Thoracic aorta (tissue), 2 donors: ENCODE measurements at places on chromosomes 7 and 10.

DNA sequence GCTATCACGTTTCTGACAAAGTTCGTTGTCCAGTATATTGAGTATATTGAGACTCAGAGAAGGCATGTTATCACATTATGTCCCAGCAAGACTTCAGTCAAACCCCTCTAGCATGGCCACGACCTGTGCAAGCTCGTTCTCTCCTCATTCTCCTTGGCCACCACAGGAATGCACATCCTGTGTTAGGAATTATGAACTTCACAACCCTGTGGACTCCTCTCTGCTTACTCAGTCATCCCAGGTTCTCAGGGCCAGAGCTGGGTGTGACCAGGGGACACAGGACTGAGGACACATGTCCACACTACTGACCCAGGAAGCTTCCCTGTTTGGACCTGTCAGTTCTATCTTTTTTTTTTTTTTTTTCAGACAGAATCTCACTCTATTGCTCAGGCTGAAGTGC, 4.4 kb downstream of the SH2D4B start:
- H3K36me3 ChIP-seq, result no peaks in the 10 kb centered on the region
- no peak for DNase-seq

DNA sequence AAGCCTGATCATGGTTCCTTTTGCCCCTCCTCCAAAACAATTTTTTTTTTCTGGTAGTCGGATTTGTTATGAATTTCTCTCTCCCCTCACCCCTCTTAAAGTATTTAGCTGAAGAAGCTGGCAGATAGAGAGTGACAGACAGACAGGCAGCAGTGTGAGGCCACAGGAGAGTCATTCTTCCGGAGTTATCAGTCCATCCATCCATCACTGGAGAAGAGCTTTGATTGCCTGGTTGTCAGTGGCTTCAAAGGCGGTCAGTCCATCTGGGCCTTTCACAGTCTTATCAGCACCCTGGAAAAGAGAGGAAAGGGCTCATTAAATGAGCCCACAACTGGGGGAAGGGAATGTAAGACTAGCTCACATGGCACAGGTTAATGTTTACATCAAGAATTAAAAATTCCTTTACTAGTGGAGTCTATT, 47.4 kb downstream of the MTPN start:
- peaks cover 6% of the 10 kb centered on the region for H3K36me3 ChIP-seq
- no peak for DNase-seq
- H3K27ac ChIP-seq, result no peak overlapping the region
- H3K4me3 ChIP-seq, result no peak overlapping the region
- no peaks in the 10 kb centered on the region for H3K27me3 ChIP-seq

- no peak overlapping the region for H3K27ac ChIP-seq
- H3K4me3 ChIP-seq, result no peak overlapping the region
- H3K4me1 ChIP-seq, result peaks cover 9% of the 10 kb centered on the region
- H3K36me3 ChIP-seq, result no peaks in the 10 kb centered on the region
- no peak for DNase-seq
Measured at GRCh38 chr7:129970816-129971215, 18.1 kb upstream of the UBE2H start.

DNA sequence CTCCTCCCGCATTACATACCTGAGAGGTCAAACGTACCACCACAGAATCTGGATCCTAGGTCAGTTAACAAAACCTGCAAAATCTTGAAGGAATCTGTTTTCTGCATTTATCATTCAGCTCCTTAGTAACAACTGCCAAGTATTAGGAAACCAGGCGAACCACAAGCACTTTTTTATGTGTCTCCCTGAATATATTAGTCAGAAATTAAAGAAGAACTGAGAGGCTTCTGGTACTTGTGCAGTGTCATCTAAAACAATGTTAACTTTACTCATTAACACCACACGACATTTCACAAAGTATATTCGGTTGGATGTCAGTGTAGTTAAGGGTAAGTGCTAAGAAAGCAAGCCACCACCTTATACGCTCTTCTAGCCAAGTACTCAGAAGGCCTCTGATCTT, 2.5 kb downstream of the CCDC6 start:
- peak overlapping the region; percentile 95 for H3K27ac ChIP-seq
- no peaks in the 10 kb centered on the region for H3K27me3 ChIP-seq
- no peaks in the 10 kb centered on the region for H3K36me3 ChIP-seq

DNA sequence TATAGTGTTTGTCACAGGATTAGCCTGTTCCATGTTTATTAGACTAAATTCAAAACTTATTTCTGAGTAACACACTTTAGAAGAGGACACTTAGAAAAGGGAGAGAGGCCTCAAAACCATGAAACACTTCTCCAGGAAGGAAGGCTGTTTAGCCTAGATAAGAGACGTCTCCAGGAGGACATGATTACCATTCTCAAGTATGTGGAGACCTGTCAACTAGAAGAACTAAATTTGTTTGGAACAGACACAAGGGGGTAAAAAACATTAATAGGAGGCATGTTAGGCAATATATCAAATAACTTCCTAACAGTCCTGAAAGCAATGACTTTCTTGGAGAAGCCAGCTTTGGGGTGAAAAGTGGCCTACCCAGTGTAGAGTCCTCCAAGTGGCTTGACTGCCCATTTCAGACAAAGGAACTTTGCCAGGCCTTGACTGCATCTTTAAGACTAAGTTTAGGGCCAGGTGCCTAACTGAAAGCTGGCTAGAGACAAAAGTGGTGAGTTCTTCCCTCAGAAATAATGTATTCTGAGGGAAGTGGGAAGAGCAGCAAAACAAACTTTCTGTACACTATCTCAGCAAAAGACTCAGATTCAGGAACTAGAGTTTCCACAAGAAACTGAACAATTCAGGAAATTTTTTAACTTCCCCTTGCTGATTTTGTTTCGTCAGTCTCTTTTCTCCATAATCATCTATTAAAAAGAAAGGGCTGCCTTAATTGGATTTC, 11.8 kb downstream of the NCOA4 start:
- no peak overlapping the region for H3K27ac ChIP-seq
- H3K36me3 ChIP-seq, result peaks cover 11% of the 10 kb centered on the region

DNA sequence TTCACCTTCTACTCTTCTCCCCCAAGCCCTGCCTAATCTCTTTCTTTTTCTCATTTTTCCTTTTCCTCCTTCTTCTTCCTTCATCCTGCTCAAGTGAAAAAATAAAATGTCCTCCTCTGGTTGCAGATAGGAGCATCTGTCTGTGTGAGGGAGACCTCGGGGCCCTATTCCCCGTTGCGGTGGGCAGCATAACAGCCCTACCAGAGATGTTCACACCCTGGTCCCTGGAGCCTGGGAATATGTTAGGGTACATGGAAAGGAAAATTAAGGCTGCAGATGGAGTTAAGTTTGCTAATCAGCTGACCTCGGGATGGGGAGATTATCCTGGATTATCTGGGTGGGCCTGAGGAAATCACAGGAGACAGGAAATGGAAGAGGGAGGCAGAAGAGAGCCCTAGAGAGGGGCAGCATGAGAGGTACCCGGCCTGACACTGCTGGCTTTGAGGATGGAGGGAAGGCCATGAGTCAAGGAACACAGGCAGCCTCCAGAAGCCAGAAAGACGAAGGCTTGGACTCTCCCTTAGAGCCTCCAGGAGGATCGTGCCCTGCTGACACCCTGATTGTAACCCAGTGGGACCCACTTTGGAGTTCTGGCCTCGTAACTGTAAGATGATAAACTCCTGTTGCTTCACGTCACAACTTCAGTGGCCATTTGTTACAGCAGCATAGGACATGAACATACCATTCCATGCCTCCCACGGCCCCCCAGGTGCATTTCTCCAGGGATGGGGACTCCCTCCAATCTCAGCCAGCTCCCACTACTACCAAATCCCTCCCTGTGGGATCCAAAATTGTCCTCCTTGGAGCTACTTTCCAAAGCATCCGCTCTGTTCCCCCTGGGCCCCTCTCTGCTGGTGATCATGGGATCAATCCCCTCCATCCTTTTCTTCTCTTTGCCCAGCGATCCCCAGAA, 39.0 kb upstream of the ZMIZ1 start:
- no peak overlapping the region for H3K27ac ChIP-seq
- H3K4me1 ChIP-seq, result no peaks in the 10 kb centered on the region
- no peaks in the 10 kb centered on the region for H3K27me3 ChIP-seq
- H3K36me3 ChIP-seq, result no peaks in the 10 kb centered on the region
- no peak overlapping the region for H3K4me3 ChIP-seq

DNA sequence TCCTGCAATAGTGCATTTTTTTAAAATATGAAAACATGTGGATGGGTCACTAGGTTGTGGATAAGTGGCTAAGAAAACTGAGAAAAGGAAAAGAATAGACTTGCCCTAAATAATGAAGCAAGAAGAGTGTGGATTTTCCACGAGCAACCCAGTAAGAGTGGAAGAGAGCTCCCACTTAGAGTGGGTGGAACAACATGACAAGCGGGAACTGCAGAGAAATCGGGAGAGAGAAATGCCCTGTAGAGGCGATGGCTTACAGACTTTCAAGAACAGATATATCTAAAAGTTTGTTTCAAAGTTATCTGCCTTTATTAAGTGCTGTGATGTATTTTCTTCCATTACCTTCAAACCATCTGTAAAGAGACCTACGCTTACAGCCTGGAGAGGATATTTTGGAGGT, 26.1 kb upstream of the NRG3 start:
- no peaks in the 10 kb centered on the region for H3K27me3 ChIP-seq
- no peak overlapping the region for H3K27ac ChIP-seq
- no peak for DNase-seq
- H3K4me3 ChIP-seq, result no peak overlapping the region
- no peaks in the 10 kb centered on the region for H3K4me1 ChIP-seq
- no peaks in the 10 kb centered on the region for H3K36me3 ChIP-seq

DNA sequence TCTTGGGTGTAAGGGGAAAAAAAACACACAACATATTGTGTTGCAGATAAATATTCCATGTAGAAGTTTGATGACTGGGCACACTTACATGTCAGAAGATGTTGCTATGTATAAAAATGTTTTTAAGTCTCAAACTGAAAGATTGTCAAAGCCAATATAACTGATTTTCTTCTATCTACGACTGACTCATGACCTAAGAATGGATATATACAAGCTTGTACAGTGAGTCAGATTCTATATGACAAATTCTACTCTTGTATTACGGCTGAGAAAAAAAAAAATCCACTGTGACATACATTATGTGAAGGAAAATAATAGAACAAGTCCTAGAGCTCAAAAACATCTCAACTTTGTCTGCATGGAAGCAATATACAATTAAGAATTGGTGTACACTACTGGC, 343.0 kb upstream of the PCDH15 start:
- no peaks in the 10 kb centered on the region for H3K27me3 ChIP-seq
- no peaks in the 10 kb centered on the region for H3K4me1 ChIP-seq
- H3K4me3 ChIP-seq, result no peak overlapping the region
- DNase-seq, result no peak
- H3K27ac ChIP-seq, result no peak overlapping the region

DNA sequence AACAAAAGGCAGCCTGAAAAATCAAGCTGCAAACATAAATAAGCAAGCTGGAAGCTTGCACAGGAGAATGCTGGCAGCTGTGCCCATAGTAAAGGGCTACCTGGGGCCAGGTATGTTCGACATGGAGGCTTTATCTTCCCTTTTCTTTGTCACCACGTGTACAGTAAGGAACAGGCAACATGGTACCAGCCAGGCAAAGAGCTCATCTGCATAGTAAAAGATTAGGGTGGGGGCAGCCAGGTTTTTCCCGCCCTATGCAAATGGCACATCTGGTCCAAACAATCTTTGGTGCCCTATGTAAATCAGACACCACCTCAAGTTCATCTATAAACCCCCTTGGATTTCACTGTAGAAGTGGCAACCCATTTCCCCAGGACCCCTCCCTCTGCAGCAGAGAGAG, 625.1 kb downstream of the TYW1 start:
- H3K4me3 ChIP-seq, result no peak overlapping the region
- H3K36me3 ChIP-seq, result no peaks in the 10 kb centered on the region
- no peaks in the 10 kb centered on the region for H3K4me1 ChIP-seq
- H3K27me3 ChIP-seq, result no peaks in the 10 kb centered on the region
- no peak overlapping the region for H3K27ac ChIP-seq

- H3K27me3 ChIP-seq, result no peaks in the 10 kb centered on the region
- H3K27ac ChIP-seq, result no peak overlapping the region
- no peaks in the 10 kb centered on the region for H3K4me1 ChIP-seq
- DNase-seq, result no peak
Measured at GRCh38 chr10:70523057-70523456, 44.5 kb downstream of the PALD1 start.

DNA sequence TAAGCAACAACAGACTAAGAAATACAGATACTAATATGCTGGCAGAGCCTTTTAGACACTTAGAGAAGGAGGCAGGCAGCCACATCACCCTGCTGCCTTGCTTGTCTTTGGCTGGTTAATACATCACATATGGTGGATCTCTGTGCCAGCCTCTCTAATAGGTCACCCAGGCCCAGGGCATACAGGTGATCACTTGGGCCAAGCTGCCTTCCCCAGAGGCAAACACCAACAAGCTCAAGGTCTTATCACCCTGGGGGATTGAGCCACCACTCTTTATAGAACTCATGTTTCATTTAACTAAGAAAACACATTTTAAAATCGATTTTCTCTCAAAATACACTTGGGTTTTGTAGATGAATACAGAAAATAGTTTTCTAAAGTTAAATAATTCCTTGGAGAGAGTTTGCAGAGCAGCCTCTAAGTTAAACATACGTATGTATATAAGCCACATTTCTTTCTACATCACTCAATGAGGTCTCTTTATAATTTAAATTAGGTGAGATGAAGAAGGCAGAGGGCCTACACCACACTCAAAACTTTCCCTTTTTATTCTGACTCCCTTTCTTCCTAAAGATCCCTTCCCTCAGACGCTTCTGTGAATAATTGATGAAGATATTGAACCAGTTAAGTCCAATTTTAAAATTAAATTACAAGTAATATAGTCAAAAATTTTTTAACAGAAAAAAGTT, 556.8 kb upstream of the GHITM start:
- H3K27ac ChIP-seq, result no peak overlapping the region
- H3K36me3 ChIP-seq, result no peaks in the 10 kb centered on the region
- H3K4me3 ChIP-seq, result no peak overlapping the region
- H3K4me1 ChIP-seq, result no peaks in the 10 kb centered on the region
- no peak for DNase-seq

- no peak within 1 kb of the TSS for H3K4me3 ChIP-seq
- no peak for DNase-seq
- no peaks in the 10 kb centered on the region for H3K36me3 ChIP-seq
- H3K4me1 ChIP-seq, result peaks cover 5% of the 10 kb centered on the region
Measured at GRCh38 chr7:38977685-38978084, at the start of gene POU6F2. Gene POU6F2, plus strand, starts transcription at chr7:38977909. Its CDS starts 45 bp downstream, at chr7:38977954.

- no peaks in the 10 kb centered on the region for H3K4me1 ChIP-seq
- H3K27ac ChIP-seq, result peak overlapping the region; percentile 65
- DNase-seq, result no peak
- peak overlapping the region; percentile 34 for H3K4me3 ChIP-seq
Measured at GRCh38 chr7:12888717-12889116, 201.3 kb downstream of the ARL4A start.

DNA sequence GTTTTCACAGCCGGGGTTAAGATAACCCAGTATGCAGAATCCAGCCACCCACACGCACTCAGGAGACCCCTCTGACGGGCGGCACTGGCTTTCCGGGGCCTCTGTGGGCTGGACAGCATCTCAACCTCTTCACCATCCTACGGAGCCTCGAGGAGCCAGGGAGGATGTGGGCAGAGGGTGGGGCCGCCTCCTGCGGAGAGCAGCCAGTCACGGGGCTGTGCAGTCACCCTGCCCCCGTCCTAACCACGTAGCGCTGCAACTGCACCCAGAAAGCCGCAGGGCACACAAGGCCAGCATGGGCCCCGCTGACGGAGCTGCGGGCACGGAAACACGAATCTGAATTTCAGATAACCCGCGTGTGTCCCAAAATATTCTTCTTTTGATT, 270.3 kb downstream of the ELFN1 start:
- no peak overlapping the region for H3K27ac ChIP-seq
- H3K36me3 ChIP-seq, result no peaks in the 10 kb centered on the region
- H3K4me1 ChIP-seq, result no peaks in the 10 kb centered on the region
- H3K4me3 ChIP-seq, result peak overlapping the region; percentile 59

GRCh38 chr7:115359119-115359518, 437.2 kb downstream of the MDFIC start:
- no peaks in the 10 kb centered on the region for H3K36me3 ChIP-seq
- DNase-seq, result no peak
- H3K4me1 ChIP-seq, result no peaks in the 10 kb centered on the region
- no peak overlapping the region for H3K27ac ChIP-seq
